ENCODE measurements at places on chromosomes 7 and 10.

GRCh38 chr7:115600207-115600606 lies 430.4 kb downstream of the TFEC start:
- DNase-seq = no peak

DNA sequence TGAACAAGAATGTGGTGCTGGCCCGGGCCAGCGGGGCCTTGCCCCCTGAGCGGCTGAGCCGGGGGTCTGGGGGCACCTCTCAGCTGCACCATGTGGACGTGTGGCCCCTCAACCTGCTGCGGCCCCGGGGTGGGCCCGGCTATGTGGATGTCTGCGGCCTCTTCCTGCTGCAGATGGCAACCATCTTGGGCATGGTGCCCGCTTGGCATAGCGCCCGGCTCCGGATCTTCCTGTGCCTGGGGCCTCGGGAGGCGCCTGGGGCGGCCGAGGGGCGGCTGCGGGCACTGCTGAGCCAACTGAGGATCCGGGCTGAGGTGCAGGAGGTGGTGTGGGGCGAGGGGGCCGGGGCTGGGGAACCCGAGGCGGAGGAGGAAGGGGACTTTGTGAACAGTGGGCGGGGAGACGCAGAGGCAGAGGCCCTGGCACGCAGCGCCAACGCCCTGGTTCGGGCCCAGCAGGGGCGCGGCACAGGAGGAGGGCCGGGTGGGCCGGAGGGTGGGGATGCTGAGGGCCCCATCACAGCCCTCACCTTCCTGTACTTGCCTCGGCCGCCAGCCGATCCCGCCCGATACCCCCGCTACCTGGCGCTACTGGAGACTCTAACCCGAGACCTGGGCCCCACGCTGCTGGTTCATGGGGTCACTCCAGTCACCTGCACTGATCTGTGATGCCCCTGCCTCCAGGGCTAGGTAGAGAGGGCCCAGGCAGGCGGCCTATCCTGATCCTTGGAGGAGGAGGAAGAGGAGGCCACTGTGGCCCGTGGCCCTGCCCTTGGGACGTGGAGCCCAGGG lies 1.1 kb upstream of the TRIP6 start:
- DNase-seq = no peak

GRCh38 chr7:121697731-121698316 lies 175.1 kb upstream of the PTPRZ1 start:
- DNase-seq = no peak

DNA sequence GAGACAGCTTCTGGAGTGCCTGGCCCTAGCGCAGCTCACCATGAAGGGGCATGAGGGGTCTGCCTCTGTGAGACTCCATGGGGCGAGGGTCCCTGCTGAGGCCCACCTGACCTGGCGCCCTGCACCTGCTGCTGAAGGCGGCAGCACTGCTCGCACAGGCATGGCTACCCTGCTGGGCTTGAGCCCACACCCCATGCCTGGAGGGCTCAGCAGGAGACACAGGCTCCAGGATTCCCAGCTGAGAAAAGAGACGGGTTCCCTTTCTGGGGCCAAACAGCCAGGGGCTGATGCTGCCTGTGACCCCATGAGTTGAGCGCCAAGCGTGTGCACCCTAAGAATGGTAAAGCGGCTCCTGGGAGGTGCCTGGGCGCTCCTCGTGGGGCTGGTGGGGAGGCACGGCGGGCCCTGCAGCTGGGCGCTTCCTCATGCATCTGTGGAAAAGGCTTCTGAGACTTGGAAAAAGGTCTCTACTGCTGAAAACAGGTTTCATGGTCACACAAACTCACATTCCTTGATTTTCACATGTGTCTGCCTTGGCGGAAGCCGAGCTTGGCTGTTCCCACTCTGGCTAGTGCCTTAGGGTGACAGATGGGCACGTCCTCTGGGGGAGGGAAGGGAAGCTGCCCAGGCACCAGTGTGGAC lies 233.4 kb downstream of the ZMYND11 start:
- DNase-seq = no peak

- DNase-seq = no peak
Measured at GRCh38 chr10:69091143-69091651, 3.3 kb downstream of the SRGN start.

- DNase-seq = no peak
Measured at GRCh38 chr10:26566525-26567350, 128.6 kb downstream of the APBB1IP start.

DNA sequence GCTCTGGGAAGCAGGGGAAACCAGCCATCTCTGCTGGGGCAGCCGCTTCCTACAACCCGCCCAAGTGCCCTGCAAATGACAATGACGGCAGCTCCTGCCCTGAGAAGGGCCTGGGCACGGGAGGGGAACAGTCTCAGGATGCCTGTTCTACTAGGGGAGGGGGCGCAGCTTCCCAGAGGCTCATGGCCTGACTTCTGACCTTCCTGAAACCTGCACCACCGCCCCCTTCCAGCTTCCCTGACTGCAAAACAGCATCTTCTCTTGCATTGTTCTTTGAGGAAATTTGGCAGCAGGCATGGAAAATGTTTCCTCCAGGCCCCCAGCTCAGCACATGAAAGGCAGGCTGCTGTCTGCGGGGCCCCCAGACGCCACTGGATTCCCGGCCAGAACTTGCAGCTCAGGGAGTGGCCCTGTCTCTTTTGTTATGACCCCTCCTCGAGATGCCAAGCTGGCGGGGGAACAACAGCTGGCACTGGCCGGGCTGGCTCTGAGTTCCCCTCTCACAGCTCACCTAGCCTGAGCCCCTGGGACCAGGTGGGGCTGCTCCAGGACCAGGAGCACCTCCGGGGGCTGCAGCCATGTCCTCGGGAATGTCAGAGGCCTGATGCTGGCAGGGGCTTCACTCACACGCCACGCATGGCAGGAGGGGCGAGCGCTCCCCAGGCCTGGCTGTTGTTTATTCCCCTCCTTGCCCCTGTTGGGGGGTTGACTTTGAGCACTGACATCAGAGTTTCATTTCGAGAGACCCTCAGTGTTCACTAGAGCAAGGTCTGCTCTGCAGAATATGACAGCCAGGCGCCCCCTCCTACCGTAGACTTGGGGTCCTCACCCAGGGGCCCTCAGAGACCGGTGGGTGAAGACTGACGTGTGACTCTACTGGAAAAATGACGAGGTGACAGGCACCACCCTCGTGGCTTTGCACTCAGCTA lies 62.7 kb downstream of the CALML3 start:
- DNase-seq = no peak

DNA sequence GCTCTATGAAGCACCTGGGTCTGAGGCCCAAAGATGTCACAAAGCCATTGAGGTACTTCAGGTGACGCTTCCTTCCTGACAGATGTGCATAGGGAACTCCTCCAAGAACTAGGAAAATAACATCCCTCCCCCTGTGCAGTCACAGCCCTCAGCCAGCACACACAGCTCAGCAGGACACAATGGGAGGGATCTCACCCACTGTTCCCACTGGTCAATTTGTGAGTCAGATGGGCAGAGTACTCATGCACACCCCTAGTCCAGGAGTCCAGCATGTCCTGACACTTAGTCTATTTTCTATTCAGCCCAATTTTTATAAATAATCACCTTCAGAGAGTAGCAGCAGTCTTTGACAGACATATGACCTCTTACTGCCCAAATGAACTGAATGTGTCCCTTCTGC lies 60.7 kb upstream of the PFKP start:
- DNase-seq = no peak

GRCh38 chr7:80105701-80106408 lies 28.8 kb upstream of the GNAI1 start:
- DNase-seq = no peak

DNA sequence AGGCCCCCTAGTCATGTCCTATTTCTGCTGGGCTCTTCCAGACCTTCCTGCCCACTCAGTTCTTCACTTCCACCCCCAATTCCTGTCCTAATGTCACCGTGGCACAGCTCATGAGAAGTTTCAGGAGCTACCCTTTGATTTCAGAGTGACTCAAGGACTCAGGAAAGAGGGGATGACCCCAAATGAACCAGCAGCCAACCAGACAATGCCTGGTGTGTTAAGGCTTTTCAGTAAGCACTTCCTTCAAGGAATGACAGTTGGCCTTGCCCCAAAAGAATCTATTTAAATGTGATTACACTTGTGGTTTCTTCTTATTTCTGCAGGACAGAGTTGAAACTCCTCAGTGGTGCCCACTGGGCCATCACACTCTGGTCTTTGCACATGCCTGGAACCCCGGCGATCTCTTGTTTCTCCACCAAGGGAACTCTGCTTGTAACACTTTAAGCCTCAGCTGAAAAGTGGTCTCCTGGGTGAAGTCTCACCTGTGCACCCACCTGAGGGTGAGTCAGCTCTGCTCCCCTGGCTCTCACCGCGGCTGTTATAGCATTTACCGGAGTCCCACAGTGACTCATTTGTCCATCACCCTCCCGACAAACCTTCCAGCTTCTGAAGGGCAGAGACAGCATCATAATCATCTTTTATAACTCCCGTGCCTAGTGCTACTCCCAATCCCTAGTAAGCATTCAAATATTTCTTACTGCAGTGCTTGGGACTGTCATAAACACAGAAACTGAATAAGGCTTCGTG lies 123.0 kb upstream of the SVIL start:
- no peak for DNase-seq

GRCh38 chr7:41295455-41295815 lies 407.5 kb downstream of the INHBA start:
- no peak for DNase-seq

- no peak for DNase-seq
Measured at GRCh38 chr10:60314069-60314940, 75.4 kb downstream of the ANK3 start.

- DNase-seq = no peak
Measured at GRCh38 chr10:126119599-126119998, 223.2 kb downstream of the FANK1 start.

All from iPS DF 6.9 (cell line).